ENCODE measurements at places on chromosomes 3 and 15. TPM values are rescaled to one million over a fixed set of nuclear protein-coding genes. Genes with fewer than 3 reads are reported as not detected.

The SCAANT1 gene
- not detected for total RNA-seq

The PLD1 gene
- total RNA-seq = 49.0 TPM

The SLC7A14 gene
- not detected for total RNA-seq

The GOLGA6L22 gene
- not detected for total RNA-seq

The SLC28A1 gene
- 0.42 TPM for total RNA-seq

The PRR20G gene
- total RNA-seq = not detected

The ARL13B gene
- 5.9 TPM for total RNA-seq

The GUCA1C gene
- total RNA-seq = not detected

The KBTBD12 gene
- 5.7 TPM for total RNA-seq

The PLXND1 gene
- 92.4 TPM for total RNA-seq

DNA sequence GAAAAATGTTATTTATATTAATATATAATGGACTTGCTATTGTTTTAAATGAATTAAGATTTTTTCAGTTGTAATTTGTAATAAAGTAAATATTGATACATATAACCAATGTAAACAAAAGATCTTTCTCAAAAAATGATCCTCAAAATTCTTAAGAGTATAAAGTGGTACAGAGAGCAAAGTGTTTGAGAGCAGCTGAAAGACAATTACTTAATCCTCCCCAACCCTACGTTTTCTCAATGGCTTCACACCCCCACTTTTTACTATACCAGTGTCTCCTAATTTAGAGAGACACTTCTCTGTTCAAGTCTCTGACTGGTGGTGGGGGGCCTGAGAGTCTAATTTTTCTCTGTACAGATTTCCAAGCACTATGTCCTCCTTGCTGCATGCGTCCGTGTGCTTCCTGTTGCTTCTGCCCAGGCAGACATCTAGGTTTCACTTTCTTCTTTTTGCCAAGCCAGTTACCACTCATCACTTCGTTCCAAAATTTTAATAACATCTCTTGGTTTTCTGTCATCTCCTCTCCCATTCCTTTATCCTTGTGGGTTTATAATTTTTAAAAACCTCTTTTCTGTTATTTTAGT is 276.3 kb upstream of the DNAJC19 start:
- no peak for DNase-seq

GRCh38 chr3:173709026-173709425 is 311.5 kb downstream of the NLGN1 start:
- DNase-seq = no peak

GRCh38 chr15:71431343-71432336 is 316.4 kb downstream of the THSD4 start:
- no peak for DNase-seq

GRCh38 chr3:55417211-55417610 is 69.9 kb downstream of the WNT5A start:
- no peak for DNase-seq

GRCh38 chr3:12969486-12969885 is 103.7 kb downstream of the IQSEC1 start:
- peak; percentile 18 for DNase-seq

DNA sequence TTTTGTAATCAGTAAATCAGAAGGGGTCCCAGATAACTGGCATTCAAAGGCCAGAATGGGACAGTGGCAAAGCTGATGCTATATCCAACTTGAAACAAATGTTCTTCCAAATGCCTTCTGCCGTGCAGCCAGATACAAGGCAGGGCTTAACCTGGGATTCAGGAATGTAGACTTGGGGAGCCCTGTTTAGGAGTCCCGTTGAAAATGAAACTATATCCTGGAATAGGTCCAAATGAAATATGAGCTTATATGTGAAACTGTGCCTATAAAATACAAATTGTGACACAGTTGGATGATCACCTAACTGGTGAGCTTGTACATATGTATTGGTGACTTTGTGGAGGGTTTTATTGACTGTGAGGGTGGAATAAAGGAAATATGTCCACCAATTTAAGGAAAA is 28.7 kb downstream of the FRMD4B start:
- DNase-seq = no peak

DNA sequence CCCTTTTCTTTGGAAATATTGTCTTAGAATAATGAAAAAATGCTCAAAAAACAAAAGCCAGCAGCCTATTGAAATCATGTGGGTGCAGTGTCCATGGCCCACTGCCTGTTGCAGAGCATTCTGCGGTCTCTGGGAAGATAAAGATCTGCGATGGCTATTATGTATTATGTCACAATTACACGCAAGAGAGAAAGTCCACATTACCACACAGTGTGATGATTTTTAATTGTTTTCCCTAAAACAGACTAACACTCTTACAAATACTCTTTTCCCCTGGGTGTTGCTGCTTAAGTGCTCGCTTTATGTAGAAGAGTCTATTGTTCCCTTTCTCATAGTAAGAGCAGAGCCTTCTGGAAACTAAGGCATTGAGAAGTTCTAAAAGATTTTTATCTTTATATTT is 32.2 kb downstream of the SSR3 start:
- DNase-seq = no peak

GRCh38 chr15:90762109-90762508 is 45.0 kb downstream of the BLM start:
- peak; percentile 71 for DNase-seq

DNA sequence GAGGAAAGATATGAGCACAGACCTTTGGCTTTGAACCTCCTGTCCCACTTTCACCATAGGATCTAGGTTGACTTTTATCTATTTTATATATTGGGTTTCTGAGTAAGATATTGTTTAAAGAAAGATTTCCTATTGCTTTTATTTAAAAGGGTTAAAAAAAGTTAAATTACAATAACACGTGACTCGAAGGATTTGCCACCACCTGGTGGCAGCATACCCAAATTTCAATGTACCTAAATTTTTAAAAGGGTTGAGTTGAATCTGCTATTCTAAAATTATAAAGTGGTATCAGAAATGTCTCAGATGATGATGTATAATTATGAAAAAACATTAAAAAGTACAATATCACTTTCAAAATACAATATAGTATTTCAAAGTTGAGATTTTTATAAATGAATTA is 368.4 kb downstream of the MECOM start:
- DNase-seq = no peak

- DNase-seq = no peak
Observed at GRCh38 chr3:54279005-54279583, 156.7 kb downstream of the CACNA2D3 start.

DNA sequence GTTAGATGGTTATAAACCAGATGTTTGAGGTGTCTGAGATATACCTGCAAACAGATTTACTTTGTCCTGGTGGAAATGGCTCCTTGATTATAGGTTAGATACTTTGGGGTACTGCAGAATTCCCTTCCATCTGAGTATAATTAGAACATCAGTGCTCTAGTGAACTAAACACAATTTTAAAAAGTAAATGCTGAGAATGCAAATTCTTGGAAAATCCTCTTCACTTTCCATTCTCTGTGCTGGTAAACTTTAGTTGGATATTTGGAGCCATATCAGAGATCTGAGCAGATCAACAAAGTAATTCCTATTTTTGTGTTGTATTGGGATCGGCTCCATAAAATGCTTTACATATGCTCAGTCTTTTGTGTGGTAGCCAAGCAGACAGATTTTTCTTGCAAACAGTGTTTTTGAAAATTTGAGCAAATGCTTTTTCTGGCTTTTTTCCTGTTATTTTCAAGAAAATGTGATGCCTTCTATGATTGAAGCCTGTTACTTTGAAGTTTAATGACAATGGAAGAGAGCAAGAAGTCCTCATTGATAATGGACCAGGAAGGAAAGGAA is 37.9 kb upstream of the KCNH8 start:
- no peak for DNase-seq

DNA sequence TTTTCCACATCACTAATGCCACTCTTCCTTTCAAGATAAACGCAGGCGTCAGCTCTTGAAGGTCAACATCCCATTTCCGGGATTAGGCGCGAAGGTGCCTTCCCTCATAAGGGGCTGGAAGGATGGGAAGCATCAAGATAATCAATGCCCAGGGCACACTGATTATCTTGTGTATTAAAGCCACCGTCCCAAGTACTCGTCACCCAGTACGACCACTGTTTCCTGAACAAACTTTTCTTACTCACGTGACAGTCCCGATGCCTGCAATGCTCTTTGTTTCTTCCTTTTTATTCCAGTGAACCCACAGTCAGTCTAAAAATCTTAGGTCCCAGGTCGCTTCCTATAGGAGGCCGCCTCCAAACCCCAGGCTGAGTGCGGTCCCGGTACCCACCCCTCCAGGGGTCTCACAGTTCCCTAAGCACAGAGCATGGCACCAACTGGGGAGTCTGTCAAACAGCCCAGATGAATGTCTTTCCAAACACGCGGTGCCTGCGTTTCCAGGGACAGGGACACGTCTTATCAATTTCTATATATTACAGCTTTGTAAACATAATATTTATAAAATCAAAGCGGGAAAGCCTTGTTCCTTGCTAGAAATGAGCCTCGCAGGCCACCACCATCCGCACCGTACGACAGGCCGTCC is 589 bp downstream of the ANAPC13 start:
- DNase-seq = peak; percentile 97

DNA sequence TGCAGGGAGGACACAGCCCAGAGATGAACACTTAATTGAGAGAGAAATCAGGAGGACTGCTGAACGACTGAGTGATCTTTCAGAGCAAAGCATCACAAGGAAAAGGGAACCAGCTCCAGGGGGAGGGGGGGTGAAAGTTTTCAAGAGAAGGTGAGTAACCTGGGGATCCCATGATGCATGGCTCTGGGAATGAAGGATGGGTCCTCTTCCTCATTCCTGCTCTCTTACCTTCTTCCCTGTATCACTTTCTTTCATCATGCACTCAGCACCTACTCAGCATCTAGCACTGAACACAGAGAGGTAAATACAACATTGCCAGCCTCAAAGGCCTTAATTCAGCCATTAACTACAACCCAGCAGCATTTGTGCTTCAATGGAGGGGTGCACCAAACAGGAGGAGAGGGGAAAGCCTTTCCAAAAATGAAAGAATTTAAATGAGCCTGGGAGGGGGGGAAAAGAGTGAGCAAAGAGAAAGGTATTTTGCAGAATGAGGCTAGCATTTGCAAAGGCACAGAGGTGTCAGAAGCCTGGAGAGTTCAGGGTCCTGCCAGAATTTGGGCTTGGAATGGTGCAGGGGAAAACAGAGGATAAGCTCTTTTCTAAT is 427.4 kb downstream of the FOXP1 start:
- no peak for DNase-seq

- no peak for DNase-seq
Observed at GRCh38 chr15:70815604-70816003, 38.4 kb downstream of the LARP6 start.

DNA sequence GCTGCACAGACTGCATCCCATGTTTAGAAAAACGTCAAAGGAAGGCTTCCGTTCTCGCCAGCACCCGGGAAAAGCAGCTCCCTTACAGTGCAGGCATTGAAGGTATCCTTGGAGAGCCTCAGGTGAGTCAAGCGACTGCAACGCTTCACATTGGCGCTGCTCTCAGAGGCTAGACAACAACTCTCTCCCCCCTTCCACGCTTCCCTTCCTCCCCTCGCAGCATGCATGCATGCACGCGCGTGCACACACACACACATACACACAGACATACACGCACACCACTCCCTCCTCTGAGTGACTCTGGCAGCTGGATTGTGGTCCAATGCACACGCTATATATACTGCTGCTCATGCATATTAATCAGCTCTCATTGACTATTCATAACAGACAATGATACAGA is 191.1 kb downstream of the PDZRN3 start:
- DNase-seq = no peak

- DNase-seq = no peak
Observed at GRCh38 chr3:151425627-151426340, 35.1 kb downstream of the IGSF10 start.

- no peak for DNase-seq
Observed at GRCh38 chr3:8313560-8314267, 187.9 kb upstream of the LMCD1 start.

GRCh38 chr3:4688411-4688810 is 195.3 kb downstream of the ITPR1 start:
- DNase-seq = no peak

- no peak for DNase-seq
Observed at GRCh38 chr3:60386306-60386705, 864.9 kb downstream of the FHIT start.

DNA sequence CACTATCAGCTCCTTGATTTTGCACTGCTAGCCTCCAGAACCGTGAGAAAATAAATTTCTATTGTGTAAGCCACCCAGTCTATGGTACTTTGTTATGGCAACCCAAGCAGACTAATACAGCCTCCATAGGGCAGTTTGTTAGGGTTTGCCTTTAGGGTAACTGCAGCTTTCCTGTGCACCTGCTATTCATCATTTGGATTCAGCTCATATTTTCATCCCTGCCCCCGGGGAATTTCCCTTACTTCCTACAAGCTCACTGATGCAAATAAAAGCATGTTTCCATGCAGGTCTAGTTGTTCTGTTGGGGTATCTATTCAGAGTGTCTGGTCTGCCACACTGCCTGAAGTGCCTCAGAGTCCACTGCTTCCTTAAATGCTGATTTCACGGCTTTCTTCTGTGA is 48.6 kb upstream of the ATOSA start:
- DNase-seq = no peak

DNA sequence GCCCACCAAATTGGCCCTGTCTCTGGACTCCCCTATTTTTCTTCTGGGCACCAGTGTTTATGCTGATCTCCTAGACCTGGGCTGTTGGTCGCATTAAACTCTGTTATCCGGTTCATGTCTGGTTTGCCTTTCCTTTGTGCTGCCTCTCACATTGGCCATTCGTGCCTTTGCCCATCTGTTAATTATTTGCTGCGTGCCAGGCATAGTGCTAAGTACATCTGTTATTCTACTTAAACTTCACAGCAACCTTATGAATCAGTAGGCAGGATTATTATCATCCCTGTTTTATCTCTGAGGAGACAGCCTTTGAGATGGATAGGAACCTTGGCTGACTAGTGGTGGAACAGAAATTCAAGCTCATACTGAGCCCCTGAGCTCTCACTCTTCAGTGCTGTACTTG is 76.0 kb downstream of the THSD4 start:
- no peak for DNase-seq

- DNase-seq = no peak
Observed at GRCh38 chr3:188299068-188299467, 145.1 kb downstream of the LPP start.

DNA sequence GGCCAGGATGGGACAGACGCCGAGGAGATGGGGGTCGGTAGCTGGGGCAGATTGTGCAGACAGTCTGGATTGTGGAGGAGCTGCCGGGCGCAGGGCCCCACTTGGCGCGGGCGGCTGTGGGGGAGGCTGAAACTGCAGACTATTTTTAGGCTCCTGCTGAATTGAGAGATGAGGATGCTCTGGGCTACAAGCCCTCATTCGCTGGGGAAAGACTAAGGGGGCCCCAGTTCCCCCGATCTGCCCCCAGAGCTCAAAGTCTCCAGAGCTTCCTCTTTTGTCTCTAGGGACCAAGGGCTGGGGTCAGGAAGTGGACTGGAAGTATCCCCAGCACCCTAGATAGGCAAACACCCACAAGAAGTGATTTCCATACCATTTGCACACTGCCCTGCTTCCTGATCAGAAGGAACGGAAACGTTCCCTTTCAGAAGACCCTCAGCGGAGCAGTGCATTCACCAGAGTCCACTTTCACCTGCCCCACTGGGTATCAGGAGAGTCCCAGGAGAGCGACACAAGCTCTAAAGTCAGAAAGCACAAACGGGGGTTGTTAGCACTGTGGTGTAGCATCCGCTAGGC is 29.7 kb downstream of the SEMA7A start:
- DNase-seq = peak; percentile 61

GRCh38 chr3:183629546-183630301 is 5.7 kb upstream of the KLHL24 start:
- no peak for DNase-seq

All from right cardiac atrium (tissue), 5 donors.